Thyroid gland (tissue), 4 donors: ENCODE measurements at places on chromosomes 13 and 19. TPM values are rescaled to one million over a fixed set of nuclear protein-coding genes. Genes with fewer than 3 reads are reported as not detected.

DNAAF3 gene
- total RNA-seq = 3.3 TPM

OR7G2 gene
- not detected for total RNA-seq

ZNF554 gene
- 5.6 TPM for total RNA-seq

- no peaks in the 10 kb centered on the region for H3K27me3 ChIP-seq
- H3K36me3 ChIP-seq = no peaks in the 10 kb centered on the region
- no peak overlapping the region for H3K4me3 ChIP-seq
- DNase-seq = no peak
- H3K27ac ChIP-seq = no peak overlapping the region
Measured at GRCh38 chr13:25112695-25113255, 16.8 kb downstream of the PABPC3 start.

DNA sequence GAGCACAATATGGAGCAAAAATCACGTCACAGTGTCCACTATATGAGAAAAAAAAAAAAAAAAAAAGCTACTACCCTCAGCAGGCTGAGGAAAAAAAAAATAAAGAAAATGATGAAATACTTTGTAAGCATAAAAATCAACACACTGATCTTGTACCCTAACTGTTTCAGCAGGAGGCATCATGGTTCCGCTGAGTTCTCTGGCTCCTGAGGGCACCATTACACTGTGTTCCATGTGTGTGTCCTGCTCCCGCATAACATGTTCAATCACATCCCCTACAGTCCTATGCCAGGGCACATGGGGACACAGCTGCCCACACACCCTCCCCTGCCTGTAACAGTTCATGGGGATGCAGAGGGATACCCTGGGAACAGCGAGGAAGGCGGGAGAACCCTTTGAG lies 33.5 kb downstream of the DOCK9 start:
- H3K27me3 ChIP-seq = no peaks in the 10 kb centered on the region
- no peaks in the 10 kb centered on the region for H3K36me3 ChIP-seq
- H3K27ac ChIP-seq = no peak overlapping the region
- peaks cover 4% of the 10 kb centered on the region for H3K4me1 ChIP-seq

GRCh38 chr13:98978280-98978679 lies 416 bp upstream of the DOCK9 start:
- H3K27ac ChIP-seq = peak overlapping the region; percentile 50
- peaks cover 52% of the 10 kb centered on the region for H3K4me1 ChIP-seq
- no peaks in the 10 kb centered on the region for H3K27me3 ChIP-seq

- no peaks in the 10 kb centered on the region for H3K4me1 ChIP-seq
- no peak overlapping the region for H3K4me3 ChIP-seq
- H3K27ac ChIP-seq = no peak overlapping the region
Measured at GRCh38 chr13:93430381-93430780, 203.8 kb downstream of the GPC6 start.

- H3K4me1 ChIP-seq = no peaks in the 10 kb centered on the region
- no peak overlapping the region for H3K27ac ChIP-seq
- H3K36me3 ChIP-seq = no peaks in the 10 kb centered on the region
- no peak for DNase-seq
- no peak overlapping the region for H3K4me3 ChIP-seq
Measured at GRCh38 chr13:109172136-109172535, 542.7 kb downstream of the MYO16 start.

DNA sequence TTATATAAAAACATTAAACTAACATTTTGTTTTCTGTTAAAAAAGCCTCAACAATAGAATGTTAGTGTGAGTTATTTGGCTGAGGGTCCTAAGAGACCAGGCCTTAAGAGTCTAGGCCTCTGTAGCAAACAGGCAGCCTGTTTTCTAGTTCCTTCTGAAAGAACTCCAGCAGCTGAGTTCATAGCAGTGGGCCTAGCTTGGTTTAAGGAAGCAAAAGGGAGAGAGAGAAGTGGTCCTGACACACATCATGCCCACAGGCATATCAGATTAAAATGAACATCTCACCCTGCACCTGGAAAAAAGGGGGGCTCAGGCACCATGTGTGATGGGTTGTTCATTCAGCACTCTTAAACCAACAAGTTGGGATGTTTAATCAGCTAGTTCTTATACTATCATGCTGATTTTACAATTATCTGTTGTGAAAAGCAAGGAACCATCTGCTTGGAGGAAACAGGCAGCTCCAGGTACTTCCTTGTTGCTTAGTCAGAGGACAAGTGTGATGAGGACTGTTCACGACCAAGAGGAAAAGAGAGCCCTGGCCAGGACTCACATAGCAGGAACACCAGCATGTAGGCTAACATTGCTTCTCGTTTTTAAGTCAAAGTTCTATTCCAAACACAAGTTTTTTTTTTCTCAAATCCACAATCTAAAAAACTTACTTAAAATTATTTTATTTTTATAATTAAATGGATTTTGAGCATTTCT lies 81.3 kb upstream of the FRY start:
- DNase-seq = no peak
- H3K4me1 ChIP-seq = peaks cover 18% of the 10 kb centered on the region
- H3K36me3 ChIP-seq = no peaks in the 10 kb centered on the region
- H3K27me3 ChIP-seq = no peaks in the 10 kb centered on the region
- H3K27ac ChIP-seq = no peak overlapping the region
